ENCODE measurements at places on chromosomes 1 and 21. TPM values are rescaled to one million over a fixed set of nuclear protein-coding genes. Genes with fewer than 3 reads are reported as not detected.

The GJA8 gene
- not detected for total RNA-seq

The CFHR1 gene
- total RNA-seq: not detected

The KRTAP11-1 gene
- total RNA-seq: not detected

The OR2L3 gene
- total RNA-seq: not detected

The NRAS gene
- total RNA-seq: 5.9 TPM

The SMYD3 gene
- 5.6 TPM for total RNA-seq

The GSTM5 gene
- 0.81 TPM for total RNA-seq

The NECTIN4 gene
- not detected for total RNA-seq

The KLHDC8A gene
- not detected for total RNA-seq

DNA sequence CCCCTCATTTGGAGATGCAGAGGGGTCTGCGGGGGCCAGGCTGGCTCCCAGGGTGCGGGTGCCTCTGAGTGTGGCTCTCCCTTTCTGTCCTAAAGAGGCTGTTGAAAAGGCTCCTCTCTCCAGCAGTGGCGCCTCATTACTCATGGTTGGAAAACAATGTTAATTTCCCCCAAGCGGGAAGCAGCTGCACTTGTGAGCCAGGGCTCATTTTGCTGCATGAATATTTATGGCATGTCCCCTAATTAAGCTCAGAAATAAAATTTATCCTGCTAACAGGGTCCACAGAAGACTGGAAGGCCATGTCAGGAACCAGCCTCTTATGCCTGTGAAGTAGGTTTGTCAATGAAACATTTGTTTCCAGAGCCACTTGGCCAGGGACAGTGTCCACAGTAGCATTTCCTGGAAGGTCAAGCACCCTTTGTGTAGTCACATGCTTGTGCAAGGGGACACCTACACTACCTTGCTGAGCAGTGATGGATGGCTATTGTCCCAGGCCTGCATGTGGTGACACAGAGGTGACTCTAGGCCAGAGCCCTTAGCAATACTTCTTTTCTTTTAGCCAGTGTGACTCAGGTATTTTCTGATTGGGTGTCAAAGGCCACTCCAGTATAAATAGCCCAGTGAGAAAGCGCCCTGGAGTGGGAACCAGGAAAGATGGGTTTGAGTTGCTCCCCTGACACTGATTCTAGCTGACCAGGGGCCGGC lies 259.0 kb downstream of the FOXD2 start:
- no peaks in the 10 kb centered on the region for H3K4me1 ChIP-seq
- DNase-seq: no peak
- H3K27ac ChIP-seq: no peak overlapping the region
- H3K36me3 ChIP-seq: no peaks in the 10 kb centered on the region

- DNase-seq: no peak
- no peaks in the 10 kb centered on the region for H3K27me3 ChIP-seq
- no peak overlapping the region for H3K27ac ChIP-seq
- no peak overlapping the region for H3K4me3 ChIP-seq
- H3K4me1 ChIP-seq: no peaks in the 10 kb centered on the region
- H3K36me3 ChIP-seq: no peaks in the 10 kb centered on the region
Observed at GRCh38 chr1:152645146-152645545, 18.0 kb upstream of the LCE2D start.

GRCh38 chr1:15732686-15733081 lies 3.4 kb upstream of the SLC25A34 start:
- peaks cover 3% of the 10 kb centered on the region for H3K36me3 ChIP-seq
- H3K27me3 ChIP-seq: no peaks in the 10 kb centered on the region
- DNase-seq: no peak
- peak overlapping the region; percentile 23 for H3K27ac ChIP-seq

DNA sequence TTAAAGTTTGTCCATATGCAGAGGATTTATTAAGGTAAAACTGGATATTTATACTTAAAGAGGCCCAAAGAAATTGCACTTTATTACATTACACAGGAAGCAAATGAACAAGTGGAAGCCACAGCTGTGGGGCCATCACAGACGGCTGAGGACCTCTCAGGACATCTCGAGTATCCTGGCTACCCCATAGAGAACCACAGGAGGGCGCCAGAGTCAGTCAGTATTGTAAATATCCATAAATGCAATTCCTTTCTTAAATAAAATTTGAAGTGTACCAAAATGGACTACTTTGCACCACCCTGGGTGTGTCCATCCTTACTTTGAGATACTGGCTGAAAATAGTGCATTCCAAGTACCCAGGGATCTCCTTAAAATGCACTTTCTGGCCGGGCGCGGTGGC lies 257.2 kb downstream of the MRPL39 start:
- no peaks in the 10 kb centered on the region for H3K27me3 ChIP-seq
- H3K4me3 ChIP-seq: no peak overlapping the region
- H3K36me3 ChIP-seq: no peaks in the 10 kb centered on the region
- no peak for DNase-seq

GRCh38 chr21:45042664-45043161 lies 31.7 kb upstream of the ADARB1 start:
- H3K36me3 ChIP-seq: no peaks in the 10 kb centered on the region
- peaks cover 14% of the 10 kb centered on the region for H3K4me1 ChIP-seq
- DNase-seq: no peak
- H3K27me3 ChIP-seq: no peaks in the 10 kb centered on the region
- H3K27ac ChIP-seq: no peak overlapping the region

DNA sequence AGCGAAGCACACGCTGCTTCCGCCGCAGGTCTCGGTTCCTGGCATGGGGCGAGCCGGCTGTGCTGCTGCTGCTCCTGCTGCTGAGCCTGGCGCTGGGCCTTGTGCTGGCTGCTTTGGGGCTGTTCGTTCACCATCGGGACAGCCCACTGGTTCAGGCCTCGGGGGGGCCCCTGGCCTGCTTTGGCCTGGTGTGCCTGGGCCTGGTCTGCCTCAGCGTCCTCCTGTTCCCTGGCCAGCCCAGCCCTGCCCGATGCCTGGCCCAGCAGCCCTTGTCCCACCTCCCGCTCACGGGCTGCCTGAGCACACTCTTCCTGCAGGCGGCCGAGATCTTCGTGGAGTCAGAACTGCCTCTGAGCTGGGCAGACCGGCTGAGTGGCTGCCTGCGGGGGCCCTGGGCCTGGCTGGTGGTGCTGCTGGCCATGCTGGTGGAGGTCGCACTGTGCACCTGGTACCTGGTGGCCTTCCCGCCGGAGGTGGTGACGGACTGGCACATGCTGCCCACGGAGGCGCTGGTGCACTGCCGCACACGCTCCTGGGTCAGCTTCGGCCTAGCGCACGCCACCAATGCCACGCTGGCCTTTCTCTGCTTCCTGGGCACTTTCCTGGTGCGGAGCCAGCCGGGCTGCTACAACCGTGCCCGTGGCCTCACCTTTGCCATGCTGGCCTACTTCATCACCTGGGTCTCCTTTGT lies 2.6 kb downstream of the TAS1R3 start:
- H3K27ac ChIP-seq: no peak overlapping the region
- H3K36me3 ChIP-seq: peaks cover 38% of the 10 kb centered on the region
- DNase-seq: peak; percentile 78
- H3K4me3 ChIP-seq: no peak overlapping the region

GRCh38 chr1:52186449-52186848 lies 44.6 kb downstream of the ZFYVE9 start:
- no peak overlapping the region for H3K4me3 ChIP-seq
- peaks cover 29% of the 10 kb centered on the region for H3K4me1 ChIP-seq
- DNase-seq: no peak
- no peaks in the 10 kb centered on the region for H3K27me3 ChIP-seq
- H3K36me3 ChIP-seq: no peaks in the 10 kb centered on the region

- peak overlapping the region; percentile 81 for H3K27ac ChIP-seq
- DNase-seq: no peak
- H3K27me3 ChIP-seq: no peaks in the 10 kb centered on the region
Observed at GRCh38 chr1:204091066-204091465, 18.2 kb downstream of the SOX13 start.

- no peaks in the 10 kb centered on the region for H3K4me1 ChIP-seq
- H3K27me3 ChIP-seq: no peaks in the 10 kb centered on the region
- H3K27ac ChIP-seq: no peak overlapping the region
- no peak overlapping the region for H3K4me3 ChIP-seq
- no peaks in the 10 kb centered on the region for H3K36me3 ChIP-seq
Observed at GRCh38 chr1:107689159-107689558, 275.8 kb downstream of the VAV3 start.

- peaks cover 89% of the 10 kb centered on the region for H3K27me3 ChIP-seq
- no peak for DNase-seq
- no peaks in the 10 kb centered on the region for H3K36me3 ChIP-seq
- no peaks in the 10 kb centered on the region for H3K4me1 ChIP-seq
- peak overlapping the region; percentile 15 for H3K4me3 ChIP-seq
- no peak overlapping the region for H3K27ac ChIP-seq
Observed at GRCh38 chr1:2019571-2020309, 595 bp downstream of the GABRD start.

GRCh38 chr1:153430166-153430553 lies 13.8 kb downstream of the S100A7A start:
- no peaks in the 10 kb centered on the region for H3K36me3 ChIP-seq
- no peaks in the 10 kb centered on the region for H3K4me1 ChIP-seq

DNA sequence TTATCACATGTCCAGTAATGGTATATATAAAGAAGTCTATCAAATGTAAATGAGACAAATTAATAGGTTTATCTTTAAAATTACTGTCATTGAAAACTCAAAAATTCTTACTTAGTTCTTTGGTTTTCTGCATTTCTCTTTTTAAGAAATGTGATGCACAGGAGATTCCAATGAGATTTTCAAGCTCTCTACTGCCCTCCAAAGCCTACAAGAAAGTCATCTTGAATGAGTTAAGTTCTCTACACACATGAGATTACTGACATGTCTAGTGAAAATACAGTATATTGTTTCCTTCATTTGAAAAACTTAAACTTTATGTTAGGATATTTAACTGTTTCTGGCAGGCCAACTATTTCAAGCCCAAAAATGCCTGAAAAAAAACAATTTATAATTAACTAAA lies 68.8 kb downstream of the ITGB3BP start:
- no peaks in the 10 kb centered on the region for H3K27me3 ChIP-seq
- H3K4me1 ChIP-seq: no peaks in the 10 kb centered on the region
- no peak for DNase-seq

- H3K4me3 ChIP-seq: no peak overlapping the region
- H3K27ac ChIP-seq: no peak overlapping the region
- no peaks in the 10 kb centered on the region for H3K4me1 ChIP-seq
- no peaks in the 10 kb centered on the region for H3K27me3 ChIP-seq
- no peaks in the 10 kb centered on the region for H3K36me3 ChIP-seq
- DNase-seq: no peak
Observed at GRCh38 chr1:20123722-20124455, 4.6 kb upstream of the PLA2G2D start.

DNA sequence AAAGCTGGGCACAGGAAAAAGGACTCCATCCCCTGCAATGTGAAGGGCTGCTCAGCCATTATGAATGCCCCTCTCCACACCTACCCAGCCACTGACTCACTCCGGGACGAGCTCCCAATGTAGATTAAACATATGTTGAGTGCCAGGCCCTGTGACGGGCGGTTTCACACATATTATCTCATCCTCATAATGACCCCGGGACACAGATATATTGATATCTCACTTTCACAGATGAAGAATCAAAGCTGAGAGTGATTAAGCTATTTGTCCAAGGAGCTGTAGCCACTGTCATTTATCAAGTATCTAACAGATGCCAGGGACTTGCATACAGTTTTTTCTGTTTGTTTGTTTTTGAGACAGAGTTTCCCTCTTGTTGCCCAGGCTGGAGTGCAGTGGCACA lies 35.0 kb upstream of the SLC30A1 start:
- H3K4me1 ChIP-seq: peaks cover 12% of the 10 kb centered on the region
- no peak for DNase-seq

DNA sequence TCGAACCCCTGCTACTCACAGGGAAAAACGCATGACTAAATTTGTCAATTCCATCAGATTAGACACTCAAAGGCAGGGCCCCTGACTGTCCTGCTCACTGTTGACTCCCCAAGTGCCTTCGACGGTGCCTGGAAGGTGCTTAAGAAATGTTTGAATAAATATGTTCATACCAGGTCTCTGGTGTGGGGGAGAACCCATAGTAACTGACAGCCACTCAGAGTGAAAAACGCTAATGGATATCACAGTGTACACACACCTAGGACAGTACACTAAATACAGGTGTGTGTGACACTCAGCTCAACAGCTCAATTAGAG lies 39.7 kb upstream of the WASF2 start:
- peaks cover 43% of the 10 kb centered on the region for H3K4me1 ChIP-seq
- H3K27me3 ChIP-seq: no peaks in the 10 kb centered on the region
- DNase-seq: no peak
- H3K4me3 ChIP-seq: no peak overlapping the region
- peak overlapping the region; percentile 94 for H3K27ac ChIP-seq

GRCh38 chr1:240190881-240191401 lies 99.3 kb downstream of the FMN2 start:
- H3K36me3 ChIP-seq: no peaks in the 10 kb centered on the region
- H3K4me1 ChIP-seq: no peaks in the 10 kb centered on the region
- DNase-seq: no peak
- H3K4me3 ChIP-seq: no peak overlapping the region
- H3K27ac ChIP-seq: no peak overlapping the region

DNA sequence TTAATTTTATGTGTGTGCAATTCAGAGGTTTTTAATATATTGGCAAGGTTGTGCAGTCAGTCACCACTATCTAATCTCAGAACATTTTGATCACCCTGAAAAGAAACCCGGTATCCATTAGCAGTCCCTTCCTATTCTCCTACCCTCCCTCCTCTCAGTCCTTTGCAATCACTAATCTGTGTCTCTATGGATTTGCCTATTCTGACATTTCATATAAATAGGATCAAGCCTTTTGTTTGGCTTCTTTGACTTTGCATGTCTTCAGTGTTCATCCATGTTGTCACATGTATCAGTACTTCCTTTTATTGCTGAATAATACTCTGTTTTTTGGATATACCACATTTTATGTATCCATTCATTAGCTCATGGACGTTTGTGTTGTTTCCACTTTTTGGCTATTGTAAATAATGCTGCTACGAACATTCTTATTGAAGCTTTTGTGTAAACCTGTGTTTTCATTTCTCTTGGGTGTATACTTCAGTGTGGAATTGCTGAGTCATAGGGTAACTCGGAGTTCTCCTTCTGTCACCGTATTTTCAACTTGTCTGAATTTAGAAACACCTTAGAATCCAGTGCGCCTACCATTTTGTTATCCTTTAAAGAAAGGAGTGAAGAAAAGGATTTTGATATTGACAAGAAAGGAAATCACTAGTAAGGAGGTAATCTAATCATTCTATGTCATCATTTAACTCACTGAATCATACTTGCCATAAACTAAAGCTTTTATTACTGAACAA lies 3.4 kb downstream of the CEP85 start:
- no peaks in the 10 kb centered on the region for H3K27me3 ChIP-seq
- H3K36me3 ChIP-seq: no peaks in the 10 kb centered on the region
- H3K4me3 ChIP-seq: peak overlapping the region; percentile 74
- H3K27ac ChIP-seq: peak overlapping the region; percentile 89

GRCh38 chr1:50985094-50985493 lies 15.0 kb downstream of the CDKN2C start:
- H3K27me3 ChIP-seq: no peaks in the 10 kb centered on the region
- no peak overlapping the region for H3K4me3 ChIP-seq
- H3K27ac ChIP-seq: no peak overlapping the region
- no peak for DNase-seq
- no peaks in the 10 kb centered on the region for H3K4me1 ChIP-seq

All from psoas muscle (tissue), 8 donors.